ENCODE measurements at places on chromosomes 5 and 9. TPM values are rescaled to one million over a fixed set of nuclear protein-coding genes. Genes with fewer than 3 reads are reported as not detected.

The GTF3C4 gene
- 21.1 TPM for total RNA-seq

DNA sequence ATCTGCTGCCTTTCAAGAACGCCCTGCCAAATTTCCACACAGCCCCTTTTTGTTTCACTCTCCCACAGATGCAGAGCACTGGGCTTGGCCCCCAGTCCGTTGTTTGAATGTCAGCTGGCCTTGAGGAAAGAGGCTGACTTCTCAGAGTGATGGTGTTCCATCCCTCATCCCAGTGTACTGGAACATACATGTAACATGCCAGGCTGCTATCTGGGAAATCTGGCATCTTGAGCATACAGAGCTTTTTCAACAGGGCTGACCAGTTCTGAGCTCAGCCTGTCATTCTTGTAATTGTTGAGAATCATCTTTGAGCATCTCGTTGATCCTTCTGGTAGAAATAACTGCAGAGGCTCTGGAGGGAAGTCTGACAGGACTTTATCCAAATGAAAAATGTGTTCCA, 2.8 kb downstream of the GALNT10 start:
- no peak for DNase-seq

DNA sequence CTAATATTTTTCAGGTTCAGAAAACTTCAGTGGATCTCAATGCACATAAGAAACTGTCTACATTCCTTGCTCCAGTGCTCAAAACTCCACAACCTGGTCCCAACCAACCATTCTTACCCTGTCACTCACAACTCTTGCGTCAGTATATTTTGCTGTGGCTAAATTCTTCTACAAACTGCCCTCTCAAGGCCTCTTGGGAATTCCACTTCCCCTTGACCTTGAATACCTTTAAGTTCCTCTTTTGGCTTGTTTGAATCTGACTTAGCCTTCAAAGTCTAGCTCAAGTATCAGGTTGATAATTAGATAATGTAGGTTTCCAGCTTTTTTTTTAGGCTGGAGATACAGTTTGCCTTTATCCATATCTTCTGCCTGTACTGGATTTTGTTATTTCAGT, 128.3 kb downstream of the SLF1 start:
- DNase-seq: no peak

DNA sequence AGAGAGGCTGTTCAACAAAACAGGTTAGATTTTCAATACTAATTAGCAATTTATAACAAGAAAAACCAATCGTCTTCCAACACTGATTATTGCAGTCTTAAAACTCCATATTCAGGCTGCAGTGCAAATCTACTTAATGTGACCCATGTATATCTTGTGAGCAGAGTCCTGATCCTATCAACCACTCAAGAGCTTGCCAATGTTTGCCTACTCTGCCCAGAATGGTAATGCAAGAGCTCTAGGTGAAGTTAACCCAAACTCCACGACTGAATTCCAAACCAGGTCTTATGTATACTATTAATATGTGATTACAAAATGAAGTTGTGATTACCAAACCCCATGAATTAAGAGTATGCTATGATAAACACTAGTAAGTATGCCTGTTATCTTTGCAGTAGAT, 17.1 kb downstream of the EFNA5 start:
- DNase-seq: no peak

Data from CD8-positive, alpha-beta memory T cell (primary cell).